Stimulated activated CD8-positive, alpha-beta memory T cell treated with anti-CD3 and anti-CD28 coated beads, Interleukin-4, amount 100 ng/mL, for 48 hours (primary cell): ENCODE measurements at places on chromosomes 2 and 18.

DNA sequence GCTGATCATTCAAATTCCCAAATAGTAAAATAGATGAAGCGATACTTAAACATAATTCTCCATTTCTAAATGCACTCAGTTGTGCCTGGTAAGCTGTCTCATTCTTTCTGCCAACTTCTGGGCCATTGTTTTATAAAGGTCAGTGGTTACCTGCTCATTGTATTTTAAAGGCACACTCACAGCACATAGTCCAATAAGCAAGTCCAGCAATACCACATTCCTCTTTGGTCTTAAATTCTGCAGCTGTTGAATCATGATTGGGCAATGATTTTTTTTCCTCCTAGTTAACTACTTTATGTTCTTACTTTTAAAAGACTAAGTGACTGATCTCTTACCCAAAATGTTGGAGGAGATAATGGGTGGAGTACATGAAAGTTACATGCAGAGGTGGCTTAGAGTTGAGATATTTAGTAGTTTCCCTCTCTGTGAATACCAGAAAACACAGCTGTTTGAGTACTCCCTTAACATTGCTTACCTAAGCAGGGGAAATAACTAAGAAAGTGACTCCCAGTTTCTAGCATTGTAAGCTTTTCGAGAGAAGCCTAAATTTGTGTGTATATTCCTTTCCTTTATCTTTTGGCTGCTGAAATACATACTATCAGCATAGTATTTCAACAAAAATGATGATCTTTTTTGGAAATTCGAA, 220.7 kb downstream of the CAMKMT start:
- DNase-seq = no peak

DNA sequence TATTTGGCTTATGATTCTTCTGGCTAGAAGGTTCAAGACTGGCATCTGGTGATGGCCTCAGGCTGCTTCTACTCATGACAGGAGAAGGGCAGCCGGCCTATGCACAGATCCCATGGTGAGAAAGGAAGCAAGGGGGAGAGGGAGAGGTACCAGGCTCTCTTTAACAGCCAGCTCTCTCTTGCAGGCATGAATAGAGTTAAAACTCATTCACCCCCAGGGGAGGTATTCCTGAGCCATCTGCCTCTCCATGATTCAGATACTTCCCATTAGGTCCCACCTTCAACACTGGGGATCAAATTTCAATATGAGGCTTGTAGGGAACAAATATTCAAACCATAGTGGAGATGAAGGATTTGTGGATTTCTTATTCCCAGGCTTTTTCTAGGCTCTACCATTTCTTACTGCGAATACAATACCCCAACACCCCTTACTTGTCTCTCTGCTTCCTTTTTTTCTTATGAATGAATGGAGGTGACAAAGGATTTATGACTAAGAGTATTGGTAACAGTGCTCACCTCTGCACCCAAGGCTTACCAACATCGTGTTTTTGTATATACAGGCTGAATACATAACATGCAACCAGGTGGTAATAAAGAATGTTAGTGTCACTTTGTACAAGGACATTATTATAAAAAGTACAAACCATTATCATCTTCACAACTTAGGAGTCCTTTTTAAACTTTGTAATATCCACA, 454.6 kb upstream of the TRIB2 start:
- DNase-seq = no peak

- DNase-seq = no peak
Observed at GRCh38 chr2:10883066-10883465, 28.7 kb upstream of the KCNF1 start.

DNA sequence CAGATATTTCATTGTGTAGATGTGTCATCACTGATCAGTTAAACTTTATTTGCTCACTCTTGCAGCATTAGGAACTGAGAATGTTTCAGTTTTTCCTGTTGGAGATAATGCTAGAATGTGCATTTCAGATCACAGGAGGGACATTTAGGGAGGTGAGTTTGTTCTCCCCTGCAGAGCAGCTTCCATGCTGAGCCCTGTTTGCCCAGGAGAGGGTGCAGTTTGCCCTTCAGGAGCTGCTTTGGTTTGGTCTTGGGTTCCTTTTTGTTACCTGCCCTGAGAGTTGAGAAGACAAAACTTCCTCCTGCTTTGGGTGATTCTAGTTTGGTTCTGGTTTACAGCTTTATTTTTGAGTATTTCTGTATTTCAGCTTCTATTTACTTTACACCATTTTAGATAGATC, 49.9 kb downstream of the DGKD start:
- peak; percentile 67 for DNase-seq

GRCh38 chr2:96090196-96090926, 26.0 kb downstream of the ADRA2B start:
- peak; percentile 11 for DNase-seq

GRCh38 chr2:172223601-172224054, 120.9 kb upstream of the DLX2 start:
- no peak for DNase-seq

DNA sequence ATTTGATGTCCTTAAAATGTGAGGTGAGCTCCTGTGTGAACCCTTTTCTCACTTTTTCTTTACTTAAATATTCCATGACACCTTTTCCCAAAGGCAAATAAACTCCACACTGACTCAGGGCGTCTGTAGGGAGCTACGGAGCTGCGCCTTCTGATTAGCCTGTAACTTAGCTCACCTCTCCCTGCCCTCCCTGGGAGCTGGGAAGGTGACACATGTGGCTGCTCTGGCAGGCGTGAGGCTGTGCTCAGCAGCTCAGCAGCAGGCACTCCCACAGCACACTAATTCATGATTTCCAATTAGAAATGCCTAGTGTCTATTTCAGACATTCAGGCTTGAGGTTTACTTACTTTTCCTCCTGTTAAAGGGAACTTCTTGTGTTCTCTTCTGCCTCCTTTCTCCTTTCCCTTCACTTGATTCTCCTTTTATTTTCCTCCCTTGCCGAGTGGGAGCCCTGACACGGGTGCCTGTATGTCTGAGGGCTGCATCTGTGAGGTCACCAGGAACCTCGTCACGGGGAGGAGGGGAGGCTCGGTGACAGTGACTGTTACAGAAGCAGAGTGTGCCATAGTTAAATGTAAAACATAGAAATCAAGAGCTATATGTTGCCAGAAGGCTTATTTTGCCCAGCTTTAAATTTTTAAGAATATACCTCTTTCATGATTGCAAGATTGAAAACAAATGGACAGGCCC, 437.1 kb downstream of the DCDC2C start:
- DNase-seq = no peak

DNA sequence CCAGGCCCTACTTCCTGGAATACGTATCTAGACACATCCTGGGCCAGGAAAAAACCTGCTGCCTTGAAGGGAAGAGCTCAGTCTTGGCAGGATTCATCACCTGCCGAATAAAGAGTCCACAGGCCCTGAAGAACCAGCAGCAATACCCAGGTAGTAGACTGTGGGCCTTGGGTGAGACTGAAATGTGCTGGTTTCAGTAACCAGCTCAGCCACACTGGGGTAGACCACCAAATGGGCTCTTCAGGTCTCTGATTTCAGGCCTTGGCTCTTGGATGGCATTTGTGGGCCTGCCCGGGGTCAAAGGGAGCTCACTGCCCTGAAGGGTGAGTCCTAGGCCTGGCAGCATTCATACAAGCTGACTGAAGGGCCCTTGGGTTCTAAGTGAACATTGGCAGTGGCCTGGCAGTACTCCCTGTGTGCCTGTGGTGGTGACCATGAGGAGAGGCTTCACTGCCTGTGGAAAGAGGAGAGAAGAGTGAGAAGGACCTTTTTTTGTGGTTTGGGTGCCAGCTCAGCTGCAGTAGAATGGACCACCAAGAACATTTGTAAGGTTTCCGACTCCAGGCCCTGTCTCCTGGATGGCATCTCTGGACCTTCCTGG, 175.1 kb downstream of the ANKRD30B start:
- no peak for DNase-seq

- no peak for DNase-seq
Observed at GRCh38 chr2:222142027-222142426, 156.8 kb downstream of the PAX3 start.

- no peak for DNase-seq
Observed at GRCh38 chr2:19496646-19497045, 138.2 kb upstream of the OSR1 start.

- no peak for DNase-seq
Observed at GRCh38 chr2:61272421-61273070, 110.6 kb downstream of the C2orf74 start.

- no peak for DNase-seq
Observed at GRCh38 chr2:50529600-50530218, 502.2 kb downstream of the NRXN1 start.

- no peak for DNase-seq
Observed at GRCh38 chr18:76462326-76462694, 32.7 kb downstream of the ZNF516 start.

DNA sequence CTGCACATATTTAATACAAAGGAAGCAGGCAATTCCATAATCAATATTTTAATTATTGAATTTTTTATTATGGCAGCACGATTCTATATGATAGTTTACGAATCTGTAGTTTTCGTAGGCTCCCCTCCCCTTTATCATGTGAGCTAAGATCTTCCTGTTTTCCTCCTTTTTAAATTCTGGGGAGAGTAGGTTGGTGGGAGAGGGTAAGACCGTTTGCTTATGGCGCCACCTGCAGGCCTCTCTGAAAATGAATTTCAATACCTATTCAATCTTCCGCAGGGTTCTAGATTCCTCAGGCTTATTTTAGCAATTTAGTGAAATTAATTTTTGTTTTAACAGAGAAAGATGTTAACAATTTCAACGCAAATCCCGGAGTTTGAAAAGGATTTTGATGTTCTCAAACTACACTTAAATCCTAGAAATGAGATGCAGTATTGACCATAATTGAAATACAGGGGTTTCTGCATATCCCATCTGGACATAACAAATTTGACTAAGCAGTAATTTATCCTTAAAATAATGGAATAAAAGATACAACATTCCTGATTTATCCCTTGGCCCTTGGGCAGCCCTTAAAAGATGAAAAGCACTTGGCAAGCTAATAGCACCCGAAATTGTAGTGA, 12.8 kb upstream of the GBX2 start:
- peak; percentile 71 for DNase-seq

- no peak for DNase-seq
Observed at GRCh38 chr18:22032392-22032961, 136.9 kb upstream of the GATA6 start.

DNA sequence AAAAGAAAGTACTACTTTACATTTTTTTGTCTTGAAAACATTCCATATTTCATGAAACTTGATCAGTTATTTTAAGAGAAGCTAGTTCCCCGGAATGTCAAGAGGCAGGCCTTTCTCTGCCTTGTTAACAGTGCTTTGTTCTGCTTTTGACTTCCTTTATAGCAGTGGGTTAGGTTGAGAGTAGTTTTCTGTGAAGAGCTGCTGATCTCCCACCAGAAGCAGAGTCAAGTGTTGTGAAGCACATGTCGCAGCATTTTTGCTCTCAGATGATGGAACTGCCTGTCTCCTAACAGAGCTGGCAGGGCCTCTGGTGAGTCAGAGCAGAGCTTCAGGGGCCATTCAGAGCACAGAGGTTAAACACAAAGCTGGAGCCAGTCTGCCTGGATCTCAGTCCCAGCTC, 871.8 kb downstream of the SLC4A3 start:
- DNase-seq = no peak

GRCh38 chr2:217958206-217958883, 44.5 kb downstream of the TNS1 start:
- no peak for DNase-seq

- no peak for DNase-seq
Observed at GRCh38 chr2:238299803-238300202, 11.4 kb upstream of the PER2 start.

DNA sequence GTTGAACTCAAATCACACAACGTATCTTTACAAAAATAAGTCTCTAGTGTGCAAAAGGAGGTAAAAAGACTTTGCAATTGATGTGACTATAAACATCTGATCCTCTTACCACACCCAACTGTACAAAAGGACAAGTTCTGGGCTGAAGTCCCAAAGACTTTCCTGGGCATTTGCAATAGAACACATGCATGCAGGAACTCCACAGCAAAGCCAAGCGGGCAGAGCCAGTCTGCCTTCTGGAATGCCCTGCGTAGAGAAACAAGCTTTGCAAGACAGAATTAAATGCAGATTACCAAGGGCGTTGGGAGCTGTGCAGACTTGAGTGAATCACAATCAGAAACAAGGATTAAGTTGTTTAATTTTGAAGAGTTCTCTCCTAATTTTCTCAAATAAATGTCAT, 208.4 kb upstream of the ZNF521 start:
- DNase-seq = no peak

DNA sequence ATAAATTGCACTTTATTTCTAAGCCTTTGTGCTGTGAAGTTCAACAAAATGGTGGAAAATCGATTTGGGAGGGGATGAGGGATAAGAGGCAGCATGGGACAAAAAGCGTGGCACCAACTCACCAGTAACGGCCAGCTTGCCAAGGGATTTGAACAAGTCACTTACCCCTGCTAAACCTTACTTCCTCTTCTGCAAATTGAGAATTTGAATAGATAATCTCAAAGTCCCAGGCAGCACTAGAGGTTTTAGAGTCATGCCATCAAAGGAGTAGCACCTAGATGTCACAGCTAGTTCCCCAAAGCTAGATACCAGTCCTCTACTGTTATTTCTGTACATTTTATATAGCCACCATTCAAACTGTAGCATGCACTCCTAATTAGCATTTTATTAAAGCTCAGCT, 83.7 kb upstream of the VRK2 start:
- no peak for DNase-seq

DNA sequence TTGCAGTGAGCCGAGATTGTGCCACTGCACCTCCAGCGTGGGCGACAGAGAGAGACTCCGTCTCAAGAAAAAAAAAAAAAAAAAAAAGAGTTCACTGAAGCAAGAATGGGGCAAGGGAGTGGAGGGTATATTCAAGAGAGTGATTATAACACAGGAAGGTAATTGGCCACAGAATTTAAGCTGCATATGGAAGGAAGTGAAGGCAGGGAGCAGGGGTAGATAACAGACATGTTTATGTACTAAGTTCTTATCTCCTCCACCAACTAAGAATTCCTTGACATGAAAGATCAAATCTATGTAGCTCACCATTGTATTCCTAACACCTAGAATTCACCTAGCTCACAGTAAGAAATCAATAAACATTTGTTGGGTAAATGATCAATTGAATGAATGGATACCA, 37.3 kb downstream of the GKN2 start:
- no peak for DNase-seq

GRCh38 chr18:44518666-44519065, 162.0 kb upstream of the SETBP1 start:
- DNase-seq = no peak

DNA sequence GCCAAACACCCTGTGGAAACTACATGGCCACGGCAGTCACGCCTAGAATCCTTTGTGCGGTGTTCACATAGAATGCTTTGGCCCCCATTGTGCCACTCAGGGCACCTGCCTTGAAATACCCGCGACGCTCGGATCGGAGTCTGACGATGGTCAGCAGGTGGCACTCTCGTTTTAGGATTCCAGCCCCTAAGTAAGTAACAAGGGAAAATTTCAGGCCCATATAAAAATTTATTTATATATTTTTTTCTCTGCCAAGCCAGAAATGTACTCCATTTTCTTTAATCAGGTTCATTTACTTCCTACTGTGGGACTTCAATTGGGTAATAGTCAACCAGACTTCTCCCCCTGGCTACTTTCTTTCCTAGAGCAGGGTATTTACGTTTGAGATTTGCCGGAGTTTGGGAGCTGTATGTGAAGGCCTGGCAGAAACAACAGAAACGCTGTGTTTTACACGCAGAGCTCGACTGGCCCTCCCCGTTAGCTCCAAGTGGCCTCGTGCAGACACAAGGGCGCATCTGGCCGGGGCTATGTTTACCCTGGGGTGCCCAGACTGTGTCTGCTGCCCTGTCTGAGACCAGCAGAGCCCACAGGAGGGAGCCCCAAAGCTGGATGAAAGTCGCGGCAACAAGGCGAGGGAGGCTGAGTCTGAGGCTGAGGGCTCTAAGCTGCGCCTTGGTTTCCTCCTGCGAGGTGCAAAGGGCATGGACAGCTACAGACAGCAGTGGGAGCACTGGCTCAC, 41.6 kb downstream of the LRRC30 start:
- no peak for DNase-seq

GRCh38 chr2:16589465-16589864, 76.2 kb downstream of the CYRIA start:
- DNase-seq = no peak
